Motor neuron (in vitro differentiated cells): ENCODE measurements at places on chromosomes 5 and 9. TPM values are rescaled to one million over a fixed set of nuclear protein-coding genes. Genes with fewer than 3 reads are reported as not detected.

GRCh38 chr9:77815260-77815659 is 167.1 kb upstream of the GNA14 start:
- no peak for ATAC-seq

PAPPA gene
- total RNA-seq: 8.7 TPM in 2 replicates

DNA sequence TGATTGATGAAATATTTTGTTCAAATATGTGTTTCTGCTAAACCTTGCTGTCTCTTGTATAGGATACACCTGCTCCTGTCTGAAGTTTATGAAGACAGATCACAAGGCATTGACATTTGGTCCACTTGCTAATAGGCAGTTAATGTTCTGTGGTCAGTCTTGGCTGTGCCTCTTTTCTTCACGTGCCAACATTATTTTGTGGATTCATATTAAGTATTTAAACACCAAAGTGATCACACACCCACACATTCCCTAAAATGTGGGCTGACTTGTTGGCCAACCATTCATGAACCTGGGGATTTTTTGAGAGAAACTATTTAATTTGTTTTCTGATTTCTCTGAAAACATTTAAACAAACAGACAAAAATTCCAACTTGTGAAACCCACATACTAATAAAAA is 33.7 kb downstream of the ZNF462 start:
- ATAC-seq: no peak

FAM174A gene
- total RNA-seq: 15.0 and 16.2 TPM in 2 replicates

DNA sequence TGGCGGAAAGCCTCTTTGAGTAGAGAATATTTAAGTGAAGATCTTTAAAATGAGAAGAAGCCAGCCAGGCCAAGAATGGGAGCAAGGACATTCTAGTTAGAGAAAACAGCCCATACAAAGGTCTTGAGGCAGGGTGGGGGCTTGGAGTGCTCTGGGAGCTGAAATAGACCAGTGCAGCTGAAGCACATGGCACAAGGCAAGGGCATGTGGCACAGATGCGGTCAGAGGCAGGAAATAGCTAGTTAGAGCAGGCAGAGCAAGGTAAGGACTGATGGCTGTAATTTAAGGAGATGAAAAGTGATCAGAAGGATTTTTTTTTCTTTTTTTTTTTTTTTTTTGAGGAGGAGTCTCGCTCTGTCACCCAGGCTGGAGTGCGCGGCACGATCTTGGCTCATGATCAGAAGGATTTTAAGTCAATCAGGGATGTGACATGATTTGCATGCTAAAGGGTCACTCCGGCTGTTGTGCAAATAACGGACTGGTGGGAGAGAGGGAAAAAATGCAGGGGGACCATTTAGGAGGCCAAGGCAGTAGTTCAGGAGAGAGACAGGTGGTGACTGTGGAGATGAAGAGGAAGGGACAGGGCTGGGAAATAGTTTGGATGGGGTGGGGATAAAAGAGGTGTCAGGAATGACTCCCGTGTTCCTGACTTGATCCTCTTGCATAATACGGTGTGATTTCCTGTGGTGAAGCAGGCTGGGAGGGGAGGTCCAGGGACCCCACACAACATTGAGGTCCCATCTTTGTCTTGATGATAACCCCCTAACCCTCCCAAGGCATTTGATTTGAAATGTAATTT is 207.6 kb downstream of the HSPA4 start:
- peak; percentile 58 for ATAC-seq

DNA sequence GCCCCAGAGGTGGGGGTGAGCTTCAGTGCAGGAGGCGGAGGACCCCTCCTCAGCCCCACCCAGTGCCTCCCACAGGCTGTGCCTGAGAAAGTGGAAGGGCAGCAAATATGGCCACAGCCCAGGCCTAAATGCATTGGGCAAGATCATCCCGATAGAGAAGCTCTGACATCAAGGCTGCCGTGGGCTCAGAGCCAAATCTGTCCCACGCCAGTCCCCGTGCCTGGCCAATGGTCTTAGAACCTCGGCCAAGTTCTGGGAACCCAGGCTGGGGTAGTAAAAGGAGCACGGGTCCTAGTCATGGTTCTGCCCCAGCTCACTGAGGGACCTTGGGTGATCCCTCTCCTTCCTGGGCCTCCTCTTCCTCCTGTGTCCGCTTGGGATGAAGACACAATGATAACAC is 27.7 kb upstream of the TNIP1 start:
- ATAC-seq: no peak

GRCh38 chr5:132753135-132753987 is 6.1 kb downstream of the CCNI2 start:
- peak; percentile 65 for ATAC-seq

SLIT3 gene
- 85.5 and 87.1 TPM in 2 replicates for total RNA-seq

- no peak for ATAC-seq
These were observed 8.0 kb downstream of the ARL10 start for GRCh38 chr5:176373100-176373818.

DNA sequence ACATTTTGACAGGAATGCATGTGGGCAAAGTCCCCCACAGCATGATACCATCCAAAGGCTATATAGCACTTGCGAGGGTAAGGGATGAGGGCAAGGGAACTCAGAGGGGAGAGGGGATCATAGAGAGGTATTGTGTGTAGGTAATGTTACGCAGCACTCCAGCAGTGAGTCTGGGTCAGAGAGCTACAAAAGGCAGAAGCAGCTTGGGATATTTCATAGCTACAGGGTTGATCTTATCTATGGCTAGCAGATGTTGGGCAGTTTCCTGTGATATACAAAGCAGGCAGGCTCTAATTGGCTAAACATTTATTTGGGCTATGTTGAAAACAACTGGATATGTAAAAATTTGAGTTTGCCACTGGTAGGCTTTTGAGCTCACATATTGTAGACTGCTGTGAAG is 17.8 kb upstream of the SLCO4C1 start:
- ATAC-seq: no peak

SYNPO gene
- 0.27 and 0.50 TPM in 2 replicates for total RNA-seq

GRCh38 chr9:137044502-137045177 is 1.3 kb downstream of the NPDC1 start:
- ATAC-seq: no peak

- peak; percentile 95 for ATAC-seq
These were observed 311.7 kb downstream of the TRIM36 start for GRCh38 chr5:114857941-114858551.

DNA sequence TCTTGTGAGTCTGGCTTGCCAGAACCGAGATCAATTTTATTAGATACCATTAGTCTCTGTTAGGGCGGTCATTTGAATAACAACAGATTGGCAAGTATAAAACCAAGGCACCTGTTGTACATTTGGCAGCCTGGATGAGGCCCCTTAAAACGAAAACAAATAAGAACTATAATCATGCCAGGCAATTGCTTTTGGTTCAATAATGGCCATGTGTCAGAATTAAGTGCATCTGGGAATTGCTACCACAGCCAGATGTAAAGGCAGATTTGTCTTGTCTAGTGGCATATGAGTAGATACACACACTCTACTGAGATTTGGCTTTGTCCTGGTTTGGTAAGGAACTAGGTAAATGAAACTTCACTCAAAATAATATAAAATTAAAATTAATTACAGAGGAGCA is 1046.2 kb upstream of the DMAC1 start:
- no peak for ATAC-seq

CARD6 gene
- total RNA-seq: 12.8 and 13.5 TPM in 2 replicates

DNA sequence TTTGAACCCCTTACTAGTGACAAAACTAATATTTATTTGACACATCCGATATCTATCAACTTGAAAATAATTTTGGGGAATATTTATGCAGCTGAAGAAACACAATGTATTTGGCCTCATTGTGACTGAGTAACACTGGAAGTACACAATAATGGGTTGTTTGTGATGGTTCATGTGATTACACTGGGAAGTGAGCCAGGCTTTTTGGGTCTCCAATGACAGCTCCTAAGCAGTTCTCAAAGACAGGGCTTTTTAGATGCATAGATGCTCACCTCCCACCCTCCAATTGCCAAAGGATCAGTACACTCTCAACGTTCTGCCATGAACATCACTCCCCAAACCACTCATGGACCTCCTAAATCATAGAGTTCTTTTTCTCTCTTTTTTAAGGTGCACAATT is 170.0 kb downstream of the SLC24A2 start:
- no peak for ATAC-seq

DNA sequence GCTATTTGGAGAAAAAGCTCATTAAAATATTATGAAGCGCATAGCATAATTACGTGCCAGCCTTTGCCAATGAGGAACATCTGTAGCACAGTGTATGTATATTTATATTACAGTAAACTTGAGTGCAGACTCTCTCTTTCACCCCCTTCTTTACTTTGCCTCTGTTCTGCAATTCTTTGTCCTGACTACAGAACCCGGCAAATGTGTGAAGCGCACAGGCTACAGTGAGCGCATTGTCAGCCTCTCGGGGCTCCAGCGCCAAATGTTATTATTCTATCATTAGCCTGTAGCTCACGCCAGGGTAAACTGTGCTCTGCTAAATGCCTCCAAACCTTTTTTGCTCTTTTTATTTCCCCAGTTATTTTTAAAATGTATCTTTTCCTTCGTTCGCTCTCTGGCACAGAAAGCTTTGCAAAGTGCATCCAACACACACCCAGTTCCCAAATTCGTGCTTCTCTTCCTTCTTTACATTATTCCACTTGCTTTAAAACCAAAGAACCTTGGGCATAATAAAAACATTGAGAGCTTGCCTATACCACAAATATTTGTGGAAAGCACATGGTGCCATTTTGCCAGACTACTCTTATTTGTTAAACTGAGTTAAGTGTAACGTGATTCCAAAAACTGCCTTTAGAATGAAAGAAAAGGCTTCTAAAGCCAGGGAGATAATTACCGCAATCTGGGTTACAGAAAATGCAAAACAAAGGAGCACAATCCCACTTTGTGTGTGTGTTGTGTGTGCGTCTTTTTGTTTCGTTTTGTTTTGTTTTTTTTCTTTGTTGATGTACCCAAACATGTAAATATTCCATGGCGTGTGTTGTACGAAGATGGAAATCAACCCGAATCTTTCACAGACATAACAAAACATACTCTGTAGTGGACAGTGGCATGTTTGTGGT is 164.1 kb upstream of the MPDZ start:
- ATAC-seq: peak; percentile 85

DNA sequence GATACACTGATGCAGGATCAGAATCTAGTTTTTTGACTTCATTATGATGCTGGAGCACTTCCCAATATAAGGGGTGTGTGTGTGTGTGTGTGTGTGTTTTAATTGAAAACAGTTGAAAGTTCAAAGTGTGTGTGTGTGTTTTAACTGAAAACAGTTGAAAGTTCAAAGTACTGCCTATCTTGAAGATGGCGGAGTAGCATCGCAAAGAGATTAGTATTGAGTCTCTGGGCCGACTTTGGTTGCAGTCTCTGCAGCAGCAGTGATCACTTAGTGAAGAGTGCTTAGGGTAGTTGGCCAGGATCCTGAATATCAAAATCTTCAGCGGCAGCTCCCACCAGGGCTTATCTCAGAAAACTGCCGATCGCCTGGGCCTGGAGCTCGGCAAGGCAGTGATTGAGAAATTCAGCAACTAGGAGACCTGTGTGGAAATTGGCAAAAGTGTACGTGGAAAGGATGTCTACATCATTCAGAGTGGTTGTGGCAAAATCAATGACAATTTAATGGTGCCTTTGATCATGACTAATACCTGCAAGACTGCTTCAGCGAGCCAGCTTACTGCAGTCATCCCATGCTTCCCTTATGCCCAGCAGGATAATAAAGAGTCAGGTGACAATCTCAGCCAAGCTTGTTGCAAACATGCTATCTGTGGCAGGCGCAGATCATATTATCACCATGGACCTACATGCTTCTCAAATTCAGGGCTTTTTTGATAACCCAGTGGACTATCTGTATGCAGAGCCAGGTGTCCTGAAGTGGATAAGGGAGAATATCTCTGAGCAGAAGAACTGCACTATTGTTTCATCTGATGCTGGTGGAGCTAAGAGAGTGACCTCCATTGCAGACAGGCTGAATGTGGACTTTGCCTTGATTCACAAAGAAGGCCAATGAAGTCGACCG is 7.3 kb upstream of the SCAI start:
- ATAC-seq: no peak

DNA sequence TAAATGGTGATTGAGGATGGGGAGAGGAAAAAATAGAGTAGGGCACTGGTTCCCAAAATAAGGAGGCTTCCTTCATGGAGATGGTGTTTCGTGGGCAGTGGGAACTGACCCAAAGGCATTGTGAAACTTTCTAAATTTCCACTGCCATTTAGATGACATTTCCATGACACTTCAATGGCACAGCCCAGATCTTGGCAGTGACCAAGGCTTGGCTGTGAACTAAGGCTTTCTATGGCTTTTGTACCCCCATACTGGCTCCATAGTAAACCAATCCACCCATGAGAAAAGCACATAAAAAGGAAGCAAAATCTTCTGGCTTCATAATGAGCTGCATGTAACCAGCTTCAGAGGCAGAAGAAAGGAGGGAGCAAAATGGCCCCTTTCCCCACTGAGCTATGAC is 321.0 kb upstream of the TLE4 start:
- ATAC-seq: no peak

MEIKIN gene
- total RNA-seq: not detected in 2 replicates

GRCh38 chr9:113790093-113790492 is 86.0 kb upstream of the ZNF618 start:
- no peak for ATAC-seq

DOCK8 gene
- total RNA-seq: 0.39 and 0.62 TPM in 2 replicates

DNA sequence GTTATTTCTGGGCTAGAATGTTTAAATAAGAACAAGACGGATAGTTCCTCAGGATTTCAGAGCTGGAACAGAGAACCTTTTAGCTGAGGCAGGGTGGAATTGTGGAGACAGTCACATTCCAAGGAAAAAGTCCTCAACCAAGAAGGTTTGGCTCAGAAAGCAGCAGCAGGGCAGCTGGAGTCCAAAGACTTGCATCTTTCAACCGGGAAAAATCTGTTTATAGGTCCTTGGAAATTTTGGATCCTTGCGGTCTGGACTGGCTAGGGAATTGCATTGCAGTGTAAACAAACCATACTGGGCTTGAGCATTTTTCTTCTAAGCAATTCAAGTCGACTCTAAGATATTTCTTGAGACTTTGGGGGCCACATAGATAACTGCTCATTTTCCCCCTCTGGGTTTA is 40.8 kb upstream of the HMHB1 start:
- no peak for ATAC-seq

- ATAC-seq: no peak
These were observed 889.7 kb upstream of the CDH9 start for GRCh38 chr5:27928060-27928459.

DNA sequence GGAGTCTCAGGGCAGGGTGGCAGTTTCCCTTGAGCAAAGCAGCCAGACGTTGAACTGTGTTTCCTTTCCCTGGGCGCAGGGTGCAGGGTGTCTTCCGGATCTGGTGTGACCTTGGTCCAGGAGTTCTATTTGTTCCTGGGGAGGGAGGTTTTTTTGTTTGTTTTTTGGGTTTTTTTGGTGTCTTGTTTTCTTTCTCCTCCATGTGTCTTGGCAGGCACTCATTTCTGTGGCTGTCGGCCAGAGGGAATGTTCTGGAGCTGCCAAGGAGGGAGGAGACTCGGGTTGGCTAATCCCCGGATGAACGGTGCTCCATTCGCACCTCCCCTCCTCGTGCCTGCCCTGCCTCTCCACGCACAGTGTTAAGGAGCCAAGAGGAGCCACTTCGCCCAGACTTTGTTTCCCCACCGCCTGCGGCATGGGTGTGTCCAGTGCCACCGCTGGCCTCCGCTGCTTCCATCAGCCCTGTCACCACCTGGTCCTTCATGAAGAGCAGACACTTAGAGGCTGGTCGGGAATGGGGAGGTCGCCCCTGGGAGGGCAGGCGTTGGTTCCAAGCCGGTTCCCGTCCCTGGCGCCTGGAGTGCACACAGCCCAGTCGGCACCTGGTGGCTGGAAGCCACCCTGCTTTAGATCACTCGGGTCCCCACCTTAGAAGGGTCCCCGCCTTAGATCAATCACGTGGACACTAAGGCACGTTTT is 3.5 kb upstream of the PHYHD1 start:
- peak; percentile 6 for ATAC-seq
